Mucosa of gallbladder (tissue), 1 donor: ENCODE measurements at places on chromosomes 5 and 9.
A peak's percentile ranks its signal among the peaks of the same experiment; 100 is the strongest.

DNA sequence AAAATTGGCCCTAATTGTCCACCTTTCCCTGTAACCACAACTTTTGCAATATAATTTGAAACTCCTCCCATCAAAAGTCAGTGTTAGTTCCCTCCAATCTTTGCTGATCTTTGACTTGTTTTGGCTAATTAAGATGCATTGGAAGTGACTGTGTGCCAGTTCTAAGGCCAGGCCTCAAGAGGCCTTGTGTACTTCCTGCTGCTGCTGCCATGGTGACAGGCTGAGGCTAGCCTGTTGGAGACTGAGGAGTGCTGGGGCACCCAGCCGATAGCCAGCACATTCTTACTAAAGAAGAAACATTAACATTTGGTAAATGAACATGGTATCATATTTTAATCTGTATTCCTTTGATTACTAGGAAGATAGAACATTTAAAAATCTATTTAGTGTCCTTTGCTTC is 86.5 kb downstream of the SREK1 start:
- DNase-seq = no peak

- peak; percentile 87 for DNase-seq
These were observed 536 bp downstream of the PCDHAC1 start for GRCh38 chr5:140926443-140927227.

GRCh38 chr5:27437594-27438200 is 399.3 kb upstream of the CDH9 start:
- DNase-seq = no peak

GRCh38 chr5:1759378-1759970 is 40.2 kb downstream of the MRPL36 start:
- DNase-seq = no peak

GRCh38 chr5:38008198-38008597 is 168.4 kb upstream of the GDNF start:
- no peak for DNase-seq

- peak; percentile 27 for DNase-seq
These were observed 4.6 kb downstream of the NIPAL4 start for GRCh38 chr5:157464519-157465171.

DNA sequence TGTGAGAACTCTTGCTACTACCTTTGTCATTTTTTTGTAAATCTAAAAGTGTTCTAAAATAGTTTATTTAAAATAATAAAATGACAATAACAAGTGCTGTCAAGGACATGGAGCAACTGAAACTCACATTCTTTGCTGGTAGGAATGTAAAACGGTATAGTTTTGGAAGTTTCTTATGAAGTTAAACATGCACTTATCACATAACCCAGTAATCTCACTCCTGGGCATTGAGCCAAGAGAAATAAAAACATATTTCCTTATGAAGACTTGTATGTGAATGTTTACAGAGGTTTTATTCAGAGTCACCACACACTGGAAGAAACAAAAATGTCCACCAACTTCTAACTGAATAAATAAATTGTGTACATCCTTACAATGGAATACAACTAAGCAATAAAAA is 46.0 kb upstream of the COL15A1 start:
- no peak for DNase-seq

- DNase-seq = peak; percentile 25
These were observed 356.3 kb downstream of the CSNK1G3 start for GRCh38 chr5:123868267-123868666.

DNA sequence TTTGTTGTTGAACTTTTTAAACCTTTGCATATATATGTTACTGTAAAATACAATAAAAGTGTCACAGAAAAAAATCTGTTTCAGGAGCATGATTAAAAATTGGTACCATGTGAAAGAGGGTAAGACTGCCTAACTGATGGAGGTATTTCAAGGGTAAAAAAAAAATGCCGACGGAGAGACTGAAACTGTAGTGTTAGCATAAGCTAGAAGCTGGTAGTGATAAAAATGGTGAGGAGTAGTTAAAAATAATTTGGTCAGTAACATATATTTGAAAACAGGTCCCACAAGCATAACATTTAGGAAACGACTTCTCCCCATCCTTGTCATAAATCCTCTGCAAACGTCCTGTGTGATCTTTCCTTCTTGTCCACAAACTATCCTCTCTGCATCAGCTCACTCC is 64.7 kb downstream of the MEF2C start:
- no peak for DNase-seq

DNA sequence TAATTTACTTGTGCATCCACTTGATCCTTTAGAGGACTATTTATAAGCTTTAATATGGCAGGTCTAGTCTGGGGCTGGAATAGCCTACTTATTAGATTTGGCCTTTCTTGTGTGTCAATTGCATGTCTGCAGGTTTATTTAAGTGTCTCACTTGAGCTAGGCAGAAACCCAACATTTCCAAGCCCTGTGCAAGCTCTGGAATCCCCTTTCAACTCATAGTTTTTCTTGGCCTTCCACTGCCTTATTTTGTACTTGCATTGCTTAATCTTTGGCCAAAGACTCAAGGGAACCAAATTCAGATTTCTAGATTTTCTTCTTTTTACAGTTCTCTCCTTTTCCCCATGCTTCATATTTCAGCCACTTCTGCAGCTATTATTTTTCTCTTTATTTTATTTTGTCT is 102.4 kb upstream of the RFX3 start:
- no peak for DNase-seq

DNA sequence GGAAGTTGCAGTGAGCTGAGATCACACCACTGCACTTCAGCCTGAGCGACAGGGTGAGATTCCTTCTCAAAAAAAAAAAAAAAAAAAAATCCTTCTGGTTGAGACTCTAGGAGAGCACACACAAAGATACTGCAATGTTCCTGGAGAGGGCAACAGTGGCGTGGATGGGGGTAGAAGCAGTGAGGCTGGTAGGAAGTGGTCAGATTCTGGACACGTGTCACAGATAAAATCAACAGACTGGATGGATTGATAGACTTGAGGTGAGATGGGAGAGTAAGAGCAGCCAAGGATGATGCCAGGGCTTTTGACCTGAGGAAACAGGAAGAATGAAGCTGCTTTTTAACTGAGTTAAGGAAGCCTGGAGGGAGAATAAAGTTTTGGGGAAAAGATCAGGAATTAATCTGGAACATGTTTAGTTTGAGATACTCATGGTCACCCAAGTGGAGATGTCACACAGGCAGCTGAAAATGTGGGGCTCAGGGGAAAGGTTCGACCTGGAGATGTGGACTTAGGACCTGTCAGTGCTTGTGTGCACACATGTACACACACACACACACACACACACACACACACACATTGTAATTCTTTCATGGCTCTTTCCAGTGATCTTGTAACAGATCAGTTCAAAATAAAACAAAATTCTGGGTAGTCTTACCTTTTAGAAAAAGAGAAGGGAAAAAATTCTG is 88.1 kb downstream of the FANCC start:
- DNase-seq = no peak

GRCh38 chr9:126745574-126746411 is 59.0 kb upstream of the ZBTB43 start:
- DNase-seq = no peak

DNA sequence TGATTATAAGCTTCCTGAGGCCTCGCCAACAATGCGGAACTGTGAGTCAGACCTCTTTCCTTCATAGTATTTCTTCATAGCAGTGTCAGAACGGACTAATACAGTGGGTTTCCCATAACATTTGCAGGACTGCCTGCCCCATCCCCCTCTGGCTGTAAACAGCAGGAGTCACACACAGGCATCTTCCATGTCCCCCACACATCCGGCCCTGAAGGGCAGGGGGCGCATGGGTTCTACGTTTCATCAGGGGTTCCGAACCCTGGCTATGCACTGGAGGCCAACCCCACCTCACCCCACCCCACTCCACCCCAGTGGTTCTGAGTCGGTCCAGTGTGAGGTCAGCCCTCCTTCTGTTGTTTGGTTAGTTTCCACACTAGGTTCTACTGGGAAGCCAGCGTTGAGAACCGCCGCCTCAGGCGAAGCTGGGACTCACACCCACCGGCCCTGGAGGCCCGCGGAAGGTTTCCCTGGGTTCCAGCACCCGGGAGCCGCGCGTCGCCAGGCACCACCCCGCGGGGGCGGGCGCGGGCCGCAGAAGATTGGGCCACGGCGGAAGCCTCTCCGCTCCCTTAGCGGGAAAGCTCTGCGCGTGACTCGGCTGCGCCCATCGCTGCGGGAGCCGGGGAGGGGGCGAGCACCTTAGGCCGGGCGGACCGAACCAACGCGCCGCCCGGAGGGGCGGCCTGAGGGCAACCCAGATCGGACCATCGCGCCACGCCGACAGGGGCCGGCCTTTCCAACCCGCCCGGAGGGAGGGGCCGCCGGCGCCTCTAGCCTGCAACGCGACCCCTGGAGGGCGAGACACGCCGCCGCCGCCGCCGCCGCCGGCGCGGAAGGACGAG is at the start of gene RUSC2:
TSS of gene RUSC2 (plus strand) at position 799 of the 842 bp plus-strand sequence. CDS start 56,411 bp downstream, outside the sequence.
- DNase-seq = peak; percentile 75

GRCh38 chr9:122204055-122204454 is 24.7 kb downstream of the LHX6 start:
- DNase-seq = no peak

- DNase-seq = no peak
These were observed 55.4 kb downstream of the GOLM1 start for GRCh38 chr9:86043999-86044398.

GRCh38 chr5:180135128-180135955 is 63.8 kb upstream of the RNF130 start:
- no peak for DNase-seq

DNA sequence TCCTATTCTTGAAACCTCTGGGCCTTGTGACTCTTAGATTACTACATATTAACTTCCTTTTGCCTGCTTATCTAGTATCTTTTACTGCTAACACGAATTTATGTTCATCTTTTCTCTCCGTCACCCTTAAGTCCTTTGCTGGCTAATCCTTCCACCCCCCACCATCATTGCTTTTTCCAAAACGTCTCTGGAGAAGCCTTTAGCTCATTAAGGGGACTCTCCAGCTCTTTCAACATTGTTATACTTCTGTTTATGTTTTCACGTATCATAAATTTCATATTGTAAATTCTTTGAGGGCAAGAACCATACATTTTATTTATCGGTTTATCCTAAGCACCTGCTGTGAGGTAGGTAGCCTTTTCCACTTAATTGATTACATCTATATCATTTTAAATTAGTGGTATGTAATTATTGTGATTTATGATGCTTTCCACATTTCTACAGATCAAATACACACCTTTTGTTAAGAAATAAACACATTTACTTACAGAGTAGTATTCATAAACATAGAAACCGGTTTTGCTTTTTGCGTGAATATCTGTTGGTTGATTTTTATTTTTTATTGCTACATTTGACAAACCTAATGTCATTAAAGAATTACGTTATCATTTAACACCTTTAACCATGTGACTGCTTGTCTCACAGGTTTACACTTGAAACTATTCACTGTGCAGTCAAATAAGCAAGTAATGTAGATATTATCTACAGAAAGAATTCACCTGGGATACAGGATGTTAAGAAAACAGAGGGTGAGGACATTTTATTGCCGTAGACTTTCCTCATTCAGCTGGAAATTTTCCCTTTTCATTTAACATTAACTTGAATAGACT is 15.4 kb upstream of the SNX2 start:
- DNase-seq = no peak

- DNase-seq = peak; percentile 94
These were observed 186.8 kb upstream of the KLF9 start for GRCh38 chr9:70601000-70601951.

- DNase-seq = no peak
These were observed 893 bp upstream of the SH2D3C start for GRCh38 chr9:127779136-127779981.

DNA sequence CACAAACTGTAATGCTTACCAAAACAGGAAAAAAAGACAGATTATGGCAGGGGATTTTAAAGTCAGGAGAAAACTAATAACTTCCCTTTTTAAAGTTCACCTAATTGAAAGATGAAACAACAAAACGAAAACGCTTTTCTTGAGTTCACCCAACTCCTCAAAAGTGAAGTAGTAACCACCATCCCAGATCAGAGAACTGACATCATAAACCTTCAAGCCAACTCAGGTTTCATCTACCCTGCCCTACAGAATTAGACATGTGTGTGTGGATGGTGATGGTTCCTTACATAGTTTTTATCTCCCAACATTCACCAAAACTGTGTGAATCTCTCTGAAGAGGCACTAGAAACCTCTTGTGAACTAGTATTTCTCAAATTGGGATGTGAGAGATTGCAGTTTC is 195.2 kb upstream of the PTGER4 start:
- no peak for DNase-seq

DNA sequence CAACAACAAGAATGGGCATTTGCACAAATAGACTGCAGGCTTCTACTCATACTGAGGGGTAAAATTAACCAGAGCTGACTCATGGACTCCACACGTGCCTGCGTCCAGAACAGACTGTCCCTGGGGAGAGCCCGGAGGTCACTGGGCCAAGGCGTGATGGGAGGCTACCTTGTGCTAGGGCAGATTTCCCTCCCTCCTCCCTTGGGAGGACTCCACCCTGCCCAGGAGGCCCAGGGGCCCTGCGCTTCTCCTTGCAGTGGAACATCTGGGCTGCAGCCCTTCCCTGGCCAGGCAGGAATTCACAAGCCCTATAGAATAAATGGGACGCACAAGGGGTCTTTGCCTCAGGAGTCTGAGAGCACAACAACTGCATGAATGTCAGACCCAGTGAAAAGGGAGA is 35.6 kb downstream of the IRX2 start:
- no peak for DNase-seq
